ENCODE measurements at places on chromosomes 5 and 9. TPM values are rescaled to one million over a fixed set of nuclear protein-coding genes. Genes with fewer than 3 reads are reported as not detected.

DNA sequence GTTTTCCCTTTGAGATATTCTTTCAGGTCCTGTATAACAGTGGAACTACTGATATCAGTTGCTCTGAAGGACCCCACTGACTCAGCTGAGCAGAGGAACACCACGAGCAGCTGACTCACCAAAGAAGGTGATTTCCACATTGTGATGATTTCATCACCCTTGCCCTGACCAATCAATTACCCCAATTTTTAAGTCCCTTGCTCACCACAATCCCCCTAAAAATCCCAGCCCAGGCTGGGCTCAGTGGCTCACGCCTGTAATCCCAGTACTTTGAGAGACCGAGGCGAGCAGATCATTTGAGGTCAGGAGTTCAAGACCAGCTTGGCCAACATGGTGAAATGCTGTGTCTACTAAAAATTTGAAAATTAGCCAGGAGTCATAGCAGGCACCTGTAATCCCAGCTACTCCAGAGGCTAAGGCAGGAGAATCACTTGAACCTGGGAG, 125.3 kb upstream of the ABCA1 start:
- no peak for DNase-seq

DNA sequence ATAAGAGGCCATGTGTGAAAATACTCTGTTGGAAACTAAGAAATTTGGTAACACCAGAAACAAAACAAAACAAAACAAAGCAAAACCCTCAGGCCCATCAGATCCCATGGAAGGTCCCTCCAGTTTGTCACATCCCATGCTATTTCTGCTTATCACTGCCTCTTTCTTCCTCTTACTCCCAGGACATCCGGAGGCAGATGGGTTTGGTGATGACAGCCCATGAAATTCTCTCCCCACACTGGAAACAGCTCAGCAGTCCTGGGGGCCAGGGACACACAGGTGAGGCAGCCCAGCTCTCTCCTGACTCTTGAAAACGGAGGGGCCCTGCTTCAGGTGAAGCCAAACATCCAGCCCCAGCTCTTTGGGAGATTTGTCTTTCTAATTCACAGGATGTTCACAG, 63.2 kb downstream of the NRG2 start:
- no peak for DNase-seq

GRCh38 chr9:38044706-38045105, 24.3 kb downstream of the SHB start:
- DNase-seq = no peak

GRCh38 chr9:76910861-76911260, 4.9 kb upstream of the PRUNE2 start:
- no peak for DNase-seq

GRCh38 chr9:107866711-107867311, 377.2 kb upstream of the KLF4 start:
- DNase-seq = no peak

- DNase-seq = no peak
Measured at GRCh38 chr9:122939601-122940000, 1.2 kb upstream of the RABGAP1 start.

DNA sequence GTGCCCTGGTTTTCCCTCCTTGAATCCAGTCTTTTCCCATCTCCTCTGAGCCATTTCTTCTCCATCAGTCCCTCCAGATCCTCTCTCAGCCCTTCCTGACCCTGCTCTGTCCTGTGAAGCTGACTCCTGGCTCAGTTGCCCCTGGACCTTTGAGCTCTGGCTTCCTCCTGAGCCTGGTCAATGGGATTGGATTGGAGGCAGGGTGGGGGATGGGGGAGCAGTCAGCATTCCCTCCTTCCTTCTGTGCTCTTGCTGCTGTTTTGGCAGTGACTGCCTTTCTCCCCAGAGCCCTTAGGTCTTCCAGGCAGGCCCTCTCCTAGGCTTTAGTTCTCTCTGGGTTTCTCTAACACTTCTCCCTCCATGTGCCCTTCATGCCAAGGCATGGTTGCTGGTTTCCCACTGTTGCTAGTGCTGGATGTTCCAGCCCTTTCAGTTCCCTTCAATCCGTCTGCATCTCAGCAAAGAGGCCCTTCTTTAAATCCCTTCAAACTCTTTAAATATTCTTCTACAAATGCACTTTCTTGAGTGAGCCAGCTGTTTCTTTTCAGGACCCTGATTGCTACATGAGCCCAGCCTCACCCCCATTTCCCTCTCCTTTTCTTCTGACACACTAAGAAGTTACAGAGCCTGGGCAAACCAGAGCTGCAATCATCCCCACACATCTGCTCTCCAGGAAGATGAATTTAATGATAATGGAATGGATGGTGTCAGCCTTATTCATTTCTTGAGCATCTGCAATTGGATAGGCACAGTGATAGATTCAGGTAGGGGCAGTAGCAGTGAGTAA, 2.2 kb downstream of the TNFSF15 start:
- DNase-seq = no peak

DNA sequence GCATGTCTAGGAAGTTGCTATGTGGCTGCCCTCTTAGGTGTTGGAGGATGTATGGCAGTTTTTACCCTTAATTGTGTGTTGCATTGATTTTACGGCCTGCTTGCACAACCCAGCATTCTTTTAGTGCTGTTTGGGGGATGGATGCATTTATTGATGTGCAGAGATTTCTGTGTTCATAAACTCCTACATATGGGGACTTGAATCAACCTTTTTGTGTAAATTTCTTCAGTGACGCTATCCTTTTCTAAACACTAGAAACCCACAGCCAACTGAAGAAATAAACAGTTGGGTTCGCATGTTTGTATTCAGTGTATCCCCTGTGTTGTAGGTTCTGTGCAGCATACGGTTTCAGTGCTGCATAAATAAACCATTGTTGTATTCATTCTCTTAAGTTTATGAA, 263.7 kb downstream of the RASEF start:
- DNase-seq = no peak

- DNase-seq = no peak
Measured at GRCh38 chr9:107667231-107668070, 177.9 kb upstream of the KLF4 start.

- no peak for DNase-seq
Measured at GRCh38 chr9:86035827-86036440, 63.4 kb downstream of the GOLM1 start.

DNA sequence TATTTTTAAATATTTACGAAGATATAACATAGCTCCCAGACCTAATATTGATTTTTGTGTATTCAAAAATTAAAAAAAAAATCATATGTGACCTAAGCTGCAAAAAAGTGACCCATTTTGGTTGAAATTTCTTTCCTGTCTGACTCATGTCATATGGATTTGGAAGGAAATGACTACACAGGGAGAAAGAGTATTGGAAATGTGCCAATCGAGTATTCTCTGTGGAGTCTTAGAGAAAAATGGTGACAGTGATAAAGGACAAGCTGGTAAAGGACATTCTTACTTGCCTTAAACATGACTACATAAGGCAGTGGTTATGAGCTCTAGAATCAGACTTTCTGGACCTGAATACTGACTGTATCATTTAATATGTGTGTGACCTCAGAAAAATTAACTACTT, 262.9 kb upstream of the PTPRD start:
- no peak for DNase-seq

GRCh38 chr5:170434966-170435605, 45.9 kb upstream of the KCNMB1 start:
- peak; percentile 62 for DNase-seq

PRKAA1 gene
- total RNA-seq = 38.9 TPM

ERCC8 gene
- 3.7 TPM for total RNA-seq

OGN gene
- total RNA-seq = not detected

TMEM141 gene
- 55.1 TPM for total RNA-seq

UBE2QL1 gene
- total RNA-seq = 0.38 TPM

IL33 gene
- 9.3 TPM for total RNA-seq

SH3RF2 gene
- 18.0 TPM for total RNA-seq

LOX gene
- 2.1 TPM for total RNA-seq

RANBP17 gene
- total RNA-seq = 3.0 TPM

BASP1 gene
- 3.4 TPM for total RNA-seq

Measured in left lobe of liver (tissue), 2 donors.